ENCODE measurements at places on chromosomes 4 and X.

GRCh38 chrX:100812216-100813158, 7.7 kb upstream of the CSTF2 start:
- no peak for DNase-seq

DNA sequence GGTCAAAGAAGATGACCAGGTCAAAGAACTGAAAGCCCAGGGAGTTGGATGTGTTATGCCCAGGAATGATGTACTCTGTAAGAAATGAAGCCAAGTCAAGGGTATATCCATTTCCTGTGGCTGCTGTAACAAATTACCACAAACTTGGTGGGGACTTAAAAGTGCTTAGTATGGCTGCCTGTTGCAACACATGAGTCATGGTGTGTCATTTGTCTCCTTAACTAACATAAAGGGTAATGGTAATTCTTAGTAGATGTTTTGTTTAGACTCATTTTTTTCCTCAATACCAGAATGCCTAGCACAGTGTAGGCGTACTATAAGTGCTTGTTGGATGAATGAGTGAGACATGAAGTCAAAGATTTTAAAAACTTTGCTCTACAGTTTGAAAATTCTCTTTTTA, 45.7 kb downstream of the SYTL5 start:
- DNase-seq, result no peak

DNA sequence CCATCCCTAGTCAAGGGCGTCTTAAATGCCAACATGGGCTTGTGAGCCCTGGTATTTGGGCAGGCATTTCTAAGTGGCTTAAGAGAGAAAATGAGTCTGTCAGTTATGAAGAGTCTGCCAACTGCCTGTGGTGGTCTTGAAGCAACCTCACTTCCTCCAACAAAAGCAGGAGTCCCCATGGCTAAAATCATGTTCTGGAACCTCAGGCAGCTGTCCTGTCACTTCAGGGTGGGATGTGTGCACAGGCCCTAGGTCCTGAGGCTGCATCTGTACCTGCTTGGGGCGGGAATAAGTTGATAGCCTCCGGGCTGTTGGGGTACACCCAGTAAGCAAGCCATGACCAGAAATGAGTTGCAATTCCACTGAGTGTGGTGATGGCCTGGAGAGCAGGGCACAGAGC, 115.0 kb upstream of the SCML1 start:
- DNase-seq, result no peak

DNA sequence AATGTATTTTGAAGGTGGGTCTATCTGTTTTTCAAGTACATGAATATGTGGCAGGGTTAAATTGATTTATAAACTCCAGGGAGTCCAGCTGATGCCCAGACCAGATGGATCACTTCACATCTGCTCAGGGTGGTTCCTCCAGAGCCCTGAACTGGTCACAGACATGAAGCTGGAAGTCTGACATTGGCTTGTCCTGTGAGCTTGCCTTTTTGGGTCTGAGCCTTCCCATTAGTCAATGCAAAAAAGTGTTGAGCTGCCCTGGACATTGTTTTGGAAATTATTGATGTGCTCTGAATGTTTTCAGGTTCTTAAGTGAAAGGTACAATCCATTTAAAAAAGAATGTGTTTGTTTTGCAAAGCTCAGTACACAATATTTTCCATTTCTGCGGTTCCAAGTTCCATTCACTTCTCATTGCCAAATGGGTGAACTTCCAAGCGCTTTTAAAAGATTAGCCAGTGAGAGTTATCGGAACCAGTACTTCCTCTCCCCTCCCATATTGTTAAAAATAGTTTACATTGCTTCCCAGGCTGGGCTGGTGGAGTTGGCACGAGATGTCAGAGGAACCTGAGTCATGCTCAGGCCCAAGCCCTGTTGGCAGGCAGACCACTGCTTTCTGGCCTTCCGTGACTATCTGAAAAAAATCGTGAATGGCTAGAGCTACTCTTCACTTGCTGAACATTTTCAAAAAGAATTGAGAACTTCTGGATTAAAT, 52.1 kb downstream of the PDGFRA start:
- DNase-seq, result no peak

DNA sequence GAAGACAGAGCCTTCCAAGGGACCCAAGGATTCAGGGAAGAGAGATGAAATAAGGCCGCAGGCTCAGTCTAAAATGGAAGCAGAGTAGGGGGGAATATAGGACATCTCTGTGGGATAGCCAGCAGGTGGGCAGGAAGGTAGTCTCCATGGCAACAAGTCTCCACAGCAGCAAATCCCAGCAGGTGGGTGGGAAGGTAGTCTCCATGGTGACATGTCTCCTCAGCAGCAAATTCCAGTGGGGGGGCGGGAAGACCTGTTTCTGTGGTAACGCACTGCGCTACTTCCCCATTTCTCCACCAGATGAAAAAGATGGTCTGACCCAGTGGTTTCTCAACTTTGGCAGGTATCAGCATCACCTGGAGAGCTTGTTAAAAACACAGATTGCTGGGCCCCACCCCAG, 18.3 kb downstream of the NLGN3 start:
- no peak for DNase-seq

DNA sequence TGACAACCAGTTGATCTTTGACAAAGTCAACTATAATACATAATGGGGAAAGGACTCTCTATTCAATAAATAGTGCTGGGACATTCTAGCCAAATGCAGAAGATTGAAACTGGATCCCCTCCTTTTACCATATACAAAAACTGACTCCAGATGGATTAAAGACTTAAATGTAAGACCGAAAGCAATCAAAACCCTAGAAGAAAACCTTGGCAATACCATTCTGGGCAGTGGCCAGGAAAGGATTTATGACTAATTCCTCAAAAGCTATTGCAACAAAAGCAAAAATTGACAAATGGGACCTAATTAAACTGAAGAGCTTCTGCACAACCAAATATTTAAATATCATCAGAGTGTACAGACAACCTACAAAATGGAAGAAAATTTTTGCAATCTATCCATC, 185.1 kb downstream of the NPNT start:
- DNase-seq, result no peak

DNA sequence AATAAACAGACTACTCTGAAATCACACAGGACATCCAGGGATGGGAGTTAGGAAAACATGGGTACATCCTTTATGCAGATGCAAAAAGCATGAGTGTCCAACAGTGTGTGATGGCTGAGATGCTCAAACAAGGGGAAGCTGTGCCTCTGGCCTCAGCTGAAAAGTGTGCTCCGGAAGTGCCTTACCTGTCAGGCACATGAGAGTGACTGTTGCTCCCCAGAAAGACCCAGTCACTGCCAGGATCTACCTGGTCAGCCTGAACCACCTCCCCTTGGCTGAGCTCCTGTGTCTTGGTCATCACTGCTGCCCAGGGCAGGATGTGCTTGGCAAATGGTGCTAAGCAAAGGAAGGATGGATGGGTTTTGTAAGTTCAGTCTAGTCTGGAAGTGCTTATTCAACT, 4.0 kb downstream of the PPP2R2C start:
- DNase-seq, result no peak

GRCh38 chrX:54043056-54043455, 1.2 kb downstream of the PHF8 start:
- DNase-seq, result no peak

GRCh38 chrX:73647212-73647611, 84.2 kb downstream of the CHIC1 start:
- DNase-seq, result no peak

DNA sequence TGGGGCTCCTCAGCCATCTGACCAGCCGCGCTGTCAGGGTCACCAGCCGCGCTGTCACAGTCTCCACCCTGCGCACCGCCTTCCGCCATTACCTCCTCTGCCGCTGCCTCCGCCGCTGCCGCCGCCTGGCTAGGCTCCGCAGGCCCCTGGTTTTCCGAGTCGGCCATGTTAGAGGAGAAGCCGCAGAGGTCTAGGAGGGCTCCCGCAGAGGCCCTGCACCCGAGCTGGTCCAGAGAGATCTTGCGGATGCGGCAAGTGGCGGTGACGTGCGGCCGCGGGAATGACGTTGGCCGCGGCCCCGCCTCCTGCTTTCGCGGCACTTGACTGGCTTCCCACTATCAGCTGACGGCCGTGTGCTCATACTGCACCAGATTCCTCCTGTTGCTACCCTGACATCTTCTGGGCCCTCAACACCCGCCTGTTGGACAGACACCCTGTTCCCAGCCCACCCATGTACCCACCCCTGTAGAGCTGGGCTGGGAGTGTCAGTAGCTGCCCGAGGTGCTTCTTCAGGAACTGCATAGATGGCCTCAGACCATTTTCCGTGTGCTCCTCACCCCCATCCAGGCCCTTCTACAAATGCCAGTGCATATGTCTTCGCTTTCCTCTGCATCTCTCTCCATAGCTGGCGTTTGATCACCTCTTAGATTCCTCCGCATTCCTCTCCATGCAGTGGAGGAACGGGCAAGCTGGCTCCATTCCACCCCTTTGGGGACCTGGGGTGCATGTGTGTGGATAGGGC, at the start of gene NAP1L5:
Gene NAP1L5, minus strand, starts transcription at position 242 of the 742 bp plus-strand sequence. Its CDS starts 75 bp downstream, at position 167.
- peak; percentile 29 for DNase-seq

DNA sequence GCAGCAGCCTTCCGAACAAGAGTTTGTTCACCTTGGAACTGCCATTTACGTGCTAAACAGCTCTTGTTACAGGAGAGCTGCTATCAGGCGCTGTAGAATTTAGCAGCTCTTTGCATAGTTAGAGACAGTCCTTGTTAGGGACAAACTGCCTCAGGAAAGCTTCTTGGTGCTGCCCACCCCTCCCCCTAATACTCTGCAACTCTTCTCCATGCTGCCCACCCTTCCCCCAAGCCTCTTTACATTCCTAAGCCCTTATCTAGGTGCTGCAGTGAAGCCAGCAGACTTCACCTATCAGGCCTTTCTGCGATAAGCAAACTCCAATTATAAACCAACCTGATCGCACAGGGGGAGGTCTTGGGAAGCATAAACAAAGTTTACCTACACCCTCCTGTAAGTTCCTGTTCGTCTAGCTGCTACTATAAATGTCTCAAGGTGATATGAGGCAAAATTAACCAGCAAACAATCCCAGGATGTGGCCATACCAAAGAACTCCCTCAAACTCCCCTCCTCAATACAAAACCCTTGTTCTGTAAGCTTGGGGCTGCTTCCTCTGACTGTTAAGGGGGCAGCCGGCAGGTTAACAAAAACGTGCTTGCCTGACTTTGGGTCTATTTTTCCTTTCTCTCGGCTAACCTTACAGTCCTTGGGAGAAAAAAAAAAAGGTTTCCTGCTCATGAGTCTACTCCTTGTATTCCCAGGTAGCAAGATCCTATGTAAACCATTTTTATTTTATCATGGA, 74.0 kb upstream of the GC start:
- DNase-seq, result no peak

- DNase-seq, result no peak
Observed at GRCh38 chr4:125368146-125368545, 53.4 kb downstream of the FAT4 start.

DNA sequence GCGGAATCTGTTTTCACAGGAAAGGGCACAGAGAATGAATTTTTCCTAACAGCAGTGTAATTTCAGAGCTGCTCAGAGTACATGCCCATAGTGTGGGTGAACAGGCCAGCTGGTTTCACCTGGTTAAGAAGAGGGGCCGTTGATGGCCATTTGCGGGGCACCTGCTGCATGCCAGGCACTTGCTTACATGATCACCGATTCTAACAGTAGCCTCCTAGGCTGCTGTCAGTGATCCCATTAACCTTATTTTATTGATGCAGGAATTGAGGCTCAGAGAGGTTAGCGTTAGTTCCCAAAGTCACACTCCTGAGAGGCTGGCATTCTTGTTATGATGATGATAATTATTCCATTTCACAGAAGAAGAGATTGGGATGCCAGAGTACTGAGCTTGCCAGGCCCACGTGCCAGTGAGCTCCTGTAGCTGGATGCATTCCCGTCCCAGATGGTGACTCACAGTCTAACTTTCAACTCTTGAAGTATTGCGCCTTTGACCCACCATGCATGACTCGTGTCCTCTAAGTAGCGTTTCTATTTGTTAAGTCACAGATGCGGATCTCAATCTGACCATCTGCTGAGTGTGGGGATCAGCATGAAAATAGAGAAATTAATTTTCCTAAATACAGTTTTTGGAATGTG, 76.5 kb downstream of the PSAPL1 start:
- no peak for DNase-seq

- no peak for DNase-seq
Observed at GRCh38 chr4:78707793-78708192, 68.4 kb upstream of the BMP2K start.

GRCh38 chr4:4321951-4322688, 32.1 kb downstream of the ZBTB49 start:
- no peak for DNase-seq

DNA sequence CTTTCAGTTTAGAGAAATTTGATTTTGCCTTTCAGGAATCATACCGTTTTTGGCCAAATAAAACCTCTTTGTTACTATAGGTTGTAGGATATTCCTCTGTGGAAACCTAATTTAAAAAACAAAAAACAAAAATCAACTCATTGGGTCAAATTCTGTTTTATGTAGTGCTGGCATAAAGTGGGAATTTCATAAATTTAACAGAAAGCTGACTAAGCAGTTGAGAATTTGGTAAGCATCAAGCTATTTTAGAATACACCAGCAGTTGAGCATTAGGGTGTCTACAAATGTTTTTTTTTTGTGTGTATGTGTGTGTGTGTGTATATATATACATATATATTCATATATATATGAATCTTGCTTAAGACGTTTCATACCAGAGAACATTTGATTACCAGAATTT, 47.4 kb downstream of the C4orf33 start:
- no peak for DNase-seq

GRCh38 chr4:145792429-145792828, 112.5 kb downstream of the C4orf51 start:
- no peak for DNase-seq

- DNase-seq, result no peak
Observed at GRCh38 chr4:168825975-168826374, 184.1 kb downstream of the CBR4 start.

DNA sequence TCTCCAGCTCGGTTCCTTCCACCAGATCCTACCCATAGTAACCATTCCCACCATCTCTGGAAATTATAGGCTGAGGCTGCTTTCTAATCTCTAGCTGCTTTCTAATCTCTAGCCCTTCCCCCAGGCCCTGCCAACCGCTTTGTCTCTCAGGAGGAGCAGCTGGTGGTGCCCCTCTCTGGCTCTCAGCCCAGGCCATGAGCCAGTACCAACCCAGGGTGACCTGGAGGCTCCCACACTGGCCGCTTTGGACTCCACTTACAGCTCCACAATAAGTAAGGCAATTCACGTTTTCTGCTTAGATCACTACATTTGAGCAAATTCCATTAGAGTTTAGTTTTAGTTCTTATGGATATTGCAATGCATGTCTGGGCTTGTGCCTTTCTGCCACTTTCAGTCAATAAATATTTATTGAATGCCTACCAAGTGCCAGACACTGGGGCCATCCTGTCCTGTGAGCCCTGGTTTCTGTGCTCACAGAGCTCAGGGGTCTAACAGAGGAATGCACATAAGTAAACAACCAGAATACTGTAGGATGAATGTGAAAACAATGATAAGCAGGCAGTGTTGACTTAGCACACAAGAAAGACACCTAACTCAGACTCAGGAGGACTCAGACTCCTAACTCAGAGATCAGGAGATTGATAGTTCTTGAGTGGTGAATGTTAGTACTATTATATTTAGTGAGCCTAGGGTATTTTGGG, 38.9 kb downstream of the SMC1A start:
- DNase-seq, result no peak

- DNase-seq, result no peak
Observed at GRCh38 chr4:22391551-22391950, 124.3 kb downstream of the ADGRA3 start.

Data from activated T-helper 1 cell treated with anti-CD3 and anti-CD28 coated beads, Interleukin-2, amount 50 U/mL, for 16 hours (primary cell).